ENCODE measurements at places on chromosomes 2 and 18.

DNA sequence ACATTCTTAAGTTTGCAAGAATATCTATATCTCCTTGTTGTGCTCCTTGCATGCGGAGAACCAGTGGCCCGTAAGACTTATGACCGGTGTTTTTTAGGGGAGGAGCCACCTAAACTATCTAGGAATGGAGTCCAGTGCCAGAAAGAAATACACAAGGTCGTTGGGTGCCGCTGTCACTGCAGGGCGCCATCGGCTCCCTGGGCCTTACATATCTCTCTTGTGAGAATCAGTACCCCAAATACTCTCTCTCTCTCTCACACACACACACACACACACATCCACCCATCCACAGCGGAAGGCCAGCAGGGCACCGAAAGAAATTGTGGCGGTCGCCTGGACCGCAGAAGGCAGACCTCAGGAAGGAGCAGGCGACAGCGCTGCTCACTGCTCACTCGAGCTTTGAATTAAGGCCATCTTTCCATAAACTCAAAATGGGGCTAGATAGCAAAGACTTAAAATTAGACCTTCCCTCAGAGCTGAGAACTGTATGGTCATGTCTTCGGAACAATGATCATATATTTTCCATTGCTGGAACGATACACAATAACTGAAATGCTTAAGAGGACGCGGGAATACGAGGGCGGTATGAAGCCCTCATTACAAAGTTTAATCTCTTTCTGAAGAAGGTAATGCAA lies 10.4 kb downstream of the NR4A2 start:
- DNase-seq, result no peak

DNA sequence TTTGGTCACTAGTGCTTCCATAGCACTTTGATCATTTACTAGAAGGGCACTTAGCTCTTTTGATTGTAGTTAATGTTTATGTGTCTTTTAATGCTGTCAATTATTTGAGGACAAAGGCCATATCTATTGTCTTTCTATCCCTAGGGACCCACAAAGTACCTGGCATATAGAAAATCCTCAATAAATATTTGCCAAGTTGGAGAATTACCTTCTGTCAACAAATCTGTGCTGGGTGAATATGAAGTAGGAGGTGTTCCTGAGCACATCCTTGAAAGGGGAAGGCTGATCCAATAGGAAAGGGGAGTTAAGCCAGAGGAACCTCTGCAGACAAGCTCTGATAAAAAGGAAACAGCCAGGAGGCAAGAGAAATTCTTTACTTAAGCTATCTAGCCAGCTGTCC lies 8.2 kb downstream of the DPP4 start:
- no peak for DNase-seq

DNA sequence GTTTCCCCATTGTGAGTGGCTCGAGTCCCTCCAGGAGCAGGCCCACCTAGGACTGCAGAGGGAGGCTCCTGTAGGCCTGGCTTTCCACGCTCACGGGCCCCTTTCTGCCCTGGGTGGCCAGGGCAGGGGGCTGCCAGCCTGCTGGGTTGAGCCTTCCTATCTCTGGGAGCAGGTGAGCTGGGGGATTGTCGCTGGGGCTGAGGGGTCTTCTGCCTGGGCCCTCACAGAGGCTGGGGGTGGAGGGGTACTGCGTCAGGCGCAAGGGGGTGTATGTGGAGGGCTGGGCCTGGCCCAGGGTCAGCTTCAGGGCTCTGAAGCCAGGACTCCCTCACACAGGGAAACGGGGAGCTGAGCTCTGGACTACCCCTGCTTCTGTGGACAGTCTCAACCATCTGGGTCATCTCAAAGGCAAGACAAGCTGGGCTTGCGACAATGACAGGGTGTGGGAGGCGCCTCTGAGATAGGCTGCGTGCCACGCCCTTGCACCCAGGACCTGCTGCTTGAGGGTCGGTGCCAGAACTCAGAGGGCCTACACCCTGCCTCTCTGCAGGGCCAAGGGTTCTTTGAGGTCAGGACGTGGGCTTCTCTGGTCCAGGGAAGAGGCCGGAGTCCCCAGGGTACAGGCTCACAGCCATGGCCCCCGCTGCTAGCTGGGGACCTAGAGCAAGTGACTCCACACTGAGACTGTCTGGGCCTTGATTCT lies 206.1 kb downstream of the TWIST2 start:
- DNase-seq, result no peak

- no peak for DNase-seq
These were observed 20.0 kb downstream of the LANCL1 start for GRCh38 chr2:210456571-210456970.

- no peak for DNase-seq
These were observed 67.4 kb downstream of the BOLA3 start for GRCh38 chr2:74080346-74080745.

- DNase-seq, result no peak
These were observed 12.8 kb downstream of the MEIS1 start for GRCh38 chr2:66447677-66448076.

- no peak for DNase-seq
These were observed 79.5 kb upstream of the ODC1 start for GRCh38 chr2:10527585-10527984.
